ENCODE measurements at places on chromosomes 2 and 18.

DNA sequence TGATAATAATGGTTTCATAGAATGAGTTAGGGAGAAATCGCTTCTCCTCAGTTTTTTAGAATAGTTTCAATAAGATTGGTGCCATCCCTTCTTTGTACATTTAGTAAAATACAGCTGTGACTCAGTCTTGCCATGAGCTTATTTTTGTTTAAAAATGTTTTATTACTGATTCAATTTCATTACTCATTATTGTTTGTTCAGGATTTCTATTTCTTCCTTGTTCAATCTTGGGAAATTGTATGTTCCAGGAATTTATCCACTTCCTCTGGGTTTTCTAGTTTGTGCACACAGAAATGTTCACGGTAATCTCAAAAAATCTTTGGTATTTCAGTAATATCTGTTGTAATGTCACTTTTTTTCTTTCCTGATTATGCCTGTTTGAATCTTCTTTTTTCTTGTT lies 371.5 kb upstream of the SETBP1 start:
- no peak for DNase-seq

GRCh38 chr2:149613704-149614103 lies 26.1 kb upstream of the MMADHC start:
- no peak for DNase-seq

DNA sequence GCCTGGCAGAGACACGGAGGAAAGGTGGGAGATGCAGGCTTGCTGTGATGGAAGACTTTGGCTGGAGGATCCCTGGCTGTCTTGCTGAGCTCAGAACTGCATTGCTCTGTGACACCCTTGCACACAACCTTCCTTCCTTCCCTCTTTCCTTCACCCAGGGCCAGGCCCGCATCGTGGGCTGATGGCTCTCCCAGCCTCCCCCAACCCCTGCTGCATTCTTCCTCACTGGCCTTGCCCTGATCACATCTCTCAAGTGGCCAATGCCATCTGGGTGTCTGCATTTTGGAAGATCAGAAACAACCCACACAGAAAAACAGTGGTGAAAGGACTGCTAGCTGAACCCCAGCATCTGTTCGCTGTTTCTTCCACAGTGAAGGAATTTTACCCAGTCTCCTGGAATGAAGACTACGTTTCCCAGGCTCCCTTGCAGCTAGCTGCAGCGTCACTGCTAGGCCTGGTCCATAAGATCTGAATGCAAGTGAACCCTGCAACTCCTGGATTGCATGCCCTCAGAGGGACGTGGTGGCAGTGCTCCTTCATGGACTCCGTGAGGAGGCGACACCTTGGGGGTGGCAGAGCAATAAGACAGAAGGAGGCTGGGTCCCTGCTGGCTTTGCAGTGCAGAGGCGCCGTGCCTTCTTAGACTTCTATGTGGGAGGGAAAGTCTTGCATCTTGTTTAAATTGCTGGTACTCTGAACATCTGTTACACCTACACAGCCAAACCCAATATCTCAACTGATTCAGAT lies 78.9 kb upstream of the YWHAQ start:
- no peak for DNase-seq

DNA sequence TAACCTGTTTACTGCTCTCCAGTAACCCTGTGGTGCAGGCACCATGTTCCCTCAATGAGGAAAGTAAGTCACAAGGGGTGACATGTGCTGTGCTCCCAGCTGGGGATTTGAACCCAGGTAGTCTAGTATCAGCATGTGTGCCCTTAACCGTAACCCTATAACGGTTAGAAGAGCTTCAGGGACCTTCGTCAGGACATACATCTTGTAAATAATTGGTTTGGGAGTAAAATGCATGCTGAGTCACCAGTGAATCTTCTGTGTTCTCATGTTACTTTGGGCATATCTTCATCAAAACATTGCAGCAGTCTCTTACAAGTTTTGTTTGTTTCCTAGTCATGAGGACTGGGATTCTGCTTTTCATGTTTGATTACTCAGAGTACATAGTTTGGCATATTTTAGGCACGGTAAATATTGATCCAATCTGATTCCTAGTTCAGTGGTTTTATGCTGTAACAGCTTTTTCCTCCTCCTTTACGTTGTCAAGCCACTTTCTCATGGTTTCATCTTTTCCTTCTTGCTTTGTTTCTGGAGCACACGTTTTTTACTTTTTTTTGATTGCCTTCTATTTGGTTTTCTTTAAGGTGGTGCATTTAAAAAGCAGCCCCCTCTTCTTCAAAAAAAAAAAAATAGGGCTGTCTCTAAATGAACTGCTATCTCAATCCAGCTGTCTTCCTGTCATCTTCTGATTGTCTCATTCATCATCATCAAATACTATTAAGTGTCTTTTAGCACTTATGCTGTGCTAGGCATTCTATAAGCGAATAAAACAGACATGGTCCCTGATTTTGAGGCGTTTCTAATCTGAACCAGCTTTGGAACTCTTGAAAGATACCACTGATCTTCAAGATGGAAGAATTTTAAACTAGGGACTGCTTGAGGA lies 50.4 kb downstream of the CLIP4 start:
- DNase-seq: no peak

DNA sequence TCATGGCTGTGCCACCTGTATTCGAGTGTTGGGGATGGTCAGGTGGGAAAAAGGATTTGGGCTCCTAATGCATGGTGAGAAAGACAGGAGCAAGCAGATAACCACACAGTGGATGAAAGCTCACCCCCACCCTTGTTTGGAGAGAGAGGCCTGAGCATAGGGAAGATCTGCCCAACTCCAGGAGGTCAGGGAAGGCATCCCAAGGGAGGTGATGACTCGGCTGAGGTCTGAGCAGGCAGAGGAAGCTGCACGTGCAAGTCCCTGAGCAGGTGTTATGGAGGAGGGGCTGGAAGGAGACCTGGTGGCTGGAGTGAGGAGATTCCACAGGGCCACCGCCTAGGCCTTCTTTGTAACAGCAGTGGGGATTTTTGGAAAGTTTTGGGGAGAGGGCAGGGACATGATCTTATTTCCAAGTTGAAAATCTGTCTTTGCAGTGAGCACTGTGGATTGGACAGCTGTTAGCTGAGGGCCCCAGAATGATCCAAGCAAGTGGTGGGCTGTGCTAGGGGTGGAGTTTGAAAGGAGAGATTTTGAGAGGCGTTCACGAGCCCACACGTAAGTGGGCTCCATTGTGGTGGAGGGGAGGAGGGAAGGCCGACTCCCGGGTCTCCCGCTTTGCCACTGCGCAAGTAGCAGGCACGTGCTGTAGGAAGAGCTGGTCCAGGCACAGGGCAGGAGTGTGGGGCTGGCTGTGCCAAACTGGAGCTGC lies 228.5 kb downstream of the GLI2 start:
- no peak for DNase-seq

- DNase-seq: no peak
Observed at GRCh38 chr2:18993756-18994338, 364.6 kb downstream of the OSR1 start.

DNA sequence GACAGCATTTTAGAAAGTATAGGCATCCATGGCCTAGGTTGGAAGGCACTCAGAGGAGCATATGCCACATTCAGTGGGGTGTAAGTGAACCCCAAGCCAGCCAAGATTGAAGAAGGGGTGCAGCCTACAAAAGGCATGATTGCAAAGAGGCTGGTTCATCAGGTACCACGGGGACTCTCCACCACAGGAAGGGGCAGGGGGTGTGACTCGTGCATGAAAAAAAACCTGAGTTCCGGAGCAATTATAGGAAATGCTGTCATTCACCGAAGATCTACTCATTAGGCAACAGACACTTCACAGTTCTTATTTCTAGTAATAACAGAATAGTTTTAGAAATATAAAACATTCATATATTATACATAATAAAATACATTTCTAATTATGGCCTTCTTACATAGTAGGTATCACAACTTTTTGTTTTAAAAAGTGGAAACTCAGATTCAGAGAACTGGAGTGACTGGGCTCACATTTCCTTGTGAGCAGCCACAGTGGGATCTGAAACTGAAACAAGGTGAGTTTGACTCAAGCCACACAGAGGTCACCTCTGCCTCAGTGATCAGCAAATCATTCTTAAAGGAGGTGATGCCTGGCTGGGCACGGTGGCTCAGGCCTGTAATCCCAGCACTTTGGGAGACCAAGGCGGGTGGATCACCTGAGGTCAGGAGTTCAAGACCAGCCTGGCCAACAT lies 188.4 kb upstream of the GYPC start:
- DNase-seq: no peak
